Effector CD4-positive, alpha-beta T cell (primary cell): ENCODE measurements at places on chromosomes 11 and 22.

GRCh38 chr11:1226986-1227550 is 4.2 kb downstream of the MUC5B start:
- no peak for DNase-seq

DNA sequence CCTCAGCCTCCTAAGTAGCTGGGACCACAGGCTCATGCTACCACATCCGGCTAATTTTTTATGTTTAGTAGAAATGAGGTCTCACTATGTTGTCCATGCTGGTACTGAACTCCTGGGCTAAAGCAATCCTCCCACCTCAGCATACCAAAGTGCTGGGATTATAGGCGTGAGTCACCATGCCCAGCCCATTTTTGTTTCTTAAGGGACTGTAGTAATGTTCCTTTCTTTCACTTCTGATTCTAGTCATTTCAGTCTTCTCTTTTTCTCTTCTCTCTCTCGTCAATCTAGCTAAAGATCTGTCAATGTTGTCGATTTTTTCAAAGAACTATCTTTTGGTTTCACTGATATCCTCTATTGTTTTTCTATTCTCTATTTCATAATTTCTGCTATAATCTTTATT is 111.0 kb upstream of the APOA1 start:
- no peak for DNase-seq

- no peak for DNase-seq
Observed at GRCh38 chr22:24727218-24727851, 47.2 kb downstream of the PIWIL3 start.

DNA sequence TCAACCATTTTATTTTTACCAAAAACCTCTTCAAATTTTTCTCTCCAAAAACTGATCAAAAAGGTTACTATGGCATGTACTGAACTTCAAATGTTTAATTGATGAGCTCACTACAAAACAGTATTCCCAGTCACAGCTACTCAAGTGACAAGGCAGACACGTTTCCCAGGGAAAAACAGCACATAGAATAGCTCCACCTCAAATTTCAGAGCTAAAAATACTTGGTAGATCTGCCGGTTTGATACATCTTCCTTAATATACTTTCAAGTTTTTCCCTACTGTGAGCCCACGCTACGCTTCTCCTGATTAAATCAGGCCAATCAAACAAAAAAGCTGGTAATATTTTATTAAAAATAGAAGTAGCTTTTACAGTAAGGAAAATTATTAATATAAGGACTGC is 100.4 kb downstream of the EFCAB6 start:
- no peak for DNase-seq

GRCh38 chr11:32141745-32142546 is 51.1 kb downstream of the RCN1 start:
- no peak for DNase-seq

DNA sequence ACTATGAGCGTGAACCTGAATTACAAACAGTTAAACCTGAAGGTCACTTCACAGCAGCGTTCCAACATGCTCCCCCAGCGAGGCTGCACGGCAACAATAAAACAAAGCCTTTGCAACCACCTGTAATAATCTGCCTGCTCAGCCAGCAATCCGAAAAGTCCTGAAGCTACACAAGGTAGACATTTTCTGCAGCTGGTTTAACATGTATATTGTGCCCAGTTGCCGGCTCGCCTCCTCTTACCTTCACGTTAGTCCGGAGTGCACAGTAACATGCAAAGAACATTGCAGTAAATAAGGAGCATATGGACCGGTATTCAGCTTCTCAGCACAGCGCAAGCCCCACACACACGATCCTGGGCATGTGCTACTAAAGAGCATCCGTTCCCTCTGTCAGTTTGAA is 704.3 kb downstream of the DLG2 start:
- no peak for DNase-seq

DNA sequence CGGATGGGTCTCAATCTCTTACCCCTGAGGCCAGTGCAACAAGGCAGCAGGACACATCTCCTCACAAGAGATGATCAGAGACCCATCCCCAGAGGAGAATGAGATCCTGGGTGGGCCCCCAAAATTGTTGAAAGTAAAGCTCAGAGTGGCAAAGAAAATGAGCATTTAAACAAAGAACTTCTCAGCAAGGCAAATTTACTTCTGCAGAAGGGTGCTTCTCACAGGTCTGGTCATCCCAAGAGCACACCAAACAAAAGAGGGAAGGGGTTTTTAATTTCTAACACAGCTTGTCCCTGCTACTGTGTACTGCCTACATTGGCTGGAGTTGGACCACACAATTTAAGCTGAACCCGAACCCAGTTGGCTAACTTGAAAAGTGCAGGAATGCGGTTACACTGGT is 1628.6 kb upstream of the RAG2 start:
- no peak for DNase-seq

- no peak for DNase-seq
Observed at GRCh38 chr22:37418627-37419369, 8.5 kb downstream of the ELFN2 start.

GRCh38 chr11:68954836-68955606 is 25.8 kb downstream of the MRGPRD start:
- no peak for DNase-seq

DNA sequence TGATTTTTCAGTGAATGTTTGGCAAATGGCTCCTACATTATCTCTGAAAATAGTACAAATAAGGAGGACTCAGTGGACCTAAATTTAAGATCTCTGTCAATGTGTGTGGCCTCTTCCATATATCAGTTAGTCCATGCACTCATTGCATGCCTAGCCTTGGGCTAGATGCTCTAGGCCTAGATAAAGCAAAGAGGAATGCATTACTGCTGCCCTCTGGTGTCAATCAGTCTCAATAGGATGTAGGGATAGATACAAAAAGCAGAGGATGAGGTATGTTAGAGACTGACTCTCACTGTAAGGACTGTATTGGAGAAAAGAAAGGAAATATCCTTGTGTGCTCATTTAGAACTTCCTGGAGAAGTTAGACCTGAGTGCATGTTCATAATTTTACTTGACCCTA is 42.0 kb downstream of the MS4A2 start:
- no peak for DNase-seq

- no peak for DNase-seq
Observed at GRCh38 chr11:7622721-7623120, 50.6 kb downstream of the CYB5R2 start.

DNA sequence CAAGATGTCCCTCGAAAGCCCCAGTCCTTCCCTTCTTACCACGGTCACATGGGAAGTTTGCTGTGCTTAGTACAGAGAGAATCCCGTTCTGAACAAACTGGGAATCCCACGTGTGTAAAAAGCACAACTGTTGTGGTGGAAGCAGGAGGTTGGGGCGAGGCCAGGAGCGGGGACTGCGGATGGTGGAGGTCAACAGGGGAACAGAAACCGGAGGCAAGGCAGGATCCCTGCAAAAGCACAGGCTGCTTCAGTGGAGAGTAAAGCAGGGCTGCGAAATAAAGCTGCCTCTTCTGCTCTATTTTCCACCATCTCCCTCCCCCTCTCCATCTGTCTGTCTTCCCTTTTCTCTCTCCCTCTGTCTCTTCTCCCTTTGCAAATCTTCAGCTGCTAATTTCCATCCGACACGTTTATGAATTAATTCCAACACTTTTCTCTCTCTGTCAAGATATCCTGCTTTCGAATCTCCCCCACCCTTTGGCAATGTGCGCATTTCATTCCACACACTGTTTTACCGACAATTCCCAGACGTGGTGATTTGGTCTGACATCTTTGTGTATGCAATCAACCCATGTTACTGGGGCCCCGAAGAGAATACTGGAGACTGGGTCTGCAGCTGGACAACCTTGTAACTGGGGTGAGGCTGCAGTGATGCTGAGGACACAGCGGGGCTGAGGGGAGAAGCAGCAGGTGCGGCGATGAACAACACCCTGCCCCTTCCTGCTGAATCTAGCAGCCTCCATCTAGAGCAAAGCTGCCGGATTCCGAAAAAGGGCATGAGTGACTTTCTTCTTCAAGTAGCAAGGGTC is 571.8 kb downstream of the OPCML start:
- no peak for DNase-seq

DNA sequence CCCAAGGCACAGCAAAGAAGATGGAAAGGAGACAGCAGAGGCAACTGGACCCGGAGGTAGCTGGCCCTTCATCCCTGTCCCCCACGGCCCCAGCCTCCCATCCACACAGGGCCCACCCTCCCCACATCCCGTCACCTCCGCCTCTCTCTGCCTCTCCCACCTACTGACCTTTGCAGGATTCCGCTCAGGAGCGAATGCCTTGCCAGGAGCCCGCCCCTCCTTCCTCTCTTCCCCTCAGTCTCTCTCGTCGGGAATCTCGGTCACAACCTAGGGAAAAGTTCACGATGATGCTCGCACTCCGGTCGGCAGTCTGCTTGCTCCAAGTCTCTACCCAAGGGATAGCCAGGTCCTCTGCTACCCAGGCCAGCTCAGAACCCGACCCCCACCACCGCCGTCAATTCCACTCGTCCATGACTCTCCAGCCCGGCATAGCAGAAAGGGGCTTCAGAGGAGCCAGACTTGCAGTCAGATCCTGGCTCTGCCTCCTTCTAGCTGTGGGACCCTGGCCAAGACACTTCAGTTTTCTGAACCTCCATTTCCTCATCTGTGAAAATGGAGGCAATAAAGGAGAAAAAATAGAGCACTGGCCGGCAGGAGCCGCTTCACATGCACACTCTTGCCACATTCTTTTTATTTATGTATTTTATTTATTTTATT is 10.2 kb downstream of the AHNAK start:
- DNase-seq: no peak

GRCh38 chr22:28710576-28711191 is 30.9 kb downstream of the CHEK2 start:
- no peak for DNase-seq

DNA sequence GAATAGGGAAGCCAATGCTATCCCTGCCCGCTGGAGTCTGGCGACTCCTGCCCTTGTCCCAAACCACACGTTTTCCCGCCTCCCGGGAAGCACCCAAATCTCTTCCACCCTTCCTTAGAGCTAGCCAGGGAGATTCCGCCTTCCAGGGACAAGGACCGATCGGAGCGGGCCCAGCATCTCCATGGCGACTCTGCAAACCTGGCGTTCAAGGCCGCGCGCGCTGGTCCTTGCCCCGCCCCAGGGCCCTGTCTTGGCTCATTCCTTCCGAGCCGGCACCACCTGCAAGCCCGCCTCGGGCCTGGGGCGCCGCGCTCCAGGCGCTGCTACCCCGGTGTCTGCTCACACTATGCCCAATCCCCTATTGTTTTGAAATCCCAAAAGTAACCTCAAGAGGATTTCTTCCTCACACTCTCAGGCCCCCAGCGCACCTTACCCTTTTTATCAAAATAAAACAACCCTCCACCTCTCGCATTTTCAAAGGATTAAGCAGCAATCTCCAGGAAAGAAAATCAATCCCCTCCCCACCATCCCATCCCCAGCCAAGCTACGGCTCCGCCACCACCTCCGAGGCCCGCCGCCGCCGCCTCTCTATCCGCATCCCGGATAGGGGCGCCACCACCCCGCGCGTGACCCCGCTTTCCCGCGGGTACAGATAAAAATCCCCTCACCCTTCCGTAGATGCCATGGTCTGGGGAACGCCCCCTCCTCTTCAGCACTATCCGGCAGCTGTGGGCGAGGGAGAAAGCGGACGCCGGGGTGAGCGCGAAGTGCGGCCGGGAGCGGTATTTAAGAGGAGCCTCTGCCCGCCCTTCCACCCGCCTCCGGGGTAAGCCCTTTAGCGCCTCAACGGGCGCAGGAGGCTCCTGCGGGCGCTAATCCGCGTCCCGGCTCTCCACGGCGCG is 825 bp downstream of the SLC1A2 start:
- DNase-seq: no peak

DNA sequence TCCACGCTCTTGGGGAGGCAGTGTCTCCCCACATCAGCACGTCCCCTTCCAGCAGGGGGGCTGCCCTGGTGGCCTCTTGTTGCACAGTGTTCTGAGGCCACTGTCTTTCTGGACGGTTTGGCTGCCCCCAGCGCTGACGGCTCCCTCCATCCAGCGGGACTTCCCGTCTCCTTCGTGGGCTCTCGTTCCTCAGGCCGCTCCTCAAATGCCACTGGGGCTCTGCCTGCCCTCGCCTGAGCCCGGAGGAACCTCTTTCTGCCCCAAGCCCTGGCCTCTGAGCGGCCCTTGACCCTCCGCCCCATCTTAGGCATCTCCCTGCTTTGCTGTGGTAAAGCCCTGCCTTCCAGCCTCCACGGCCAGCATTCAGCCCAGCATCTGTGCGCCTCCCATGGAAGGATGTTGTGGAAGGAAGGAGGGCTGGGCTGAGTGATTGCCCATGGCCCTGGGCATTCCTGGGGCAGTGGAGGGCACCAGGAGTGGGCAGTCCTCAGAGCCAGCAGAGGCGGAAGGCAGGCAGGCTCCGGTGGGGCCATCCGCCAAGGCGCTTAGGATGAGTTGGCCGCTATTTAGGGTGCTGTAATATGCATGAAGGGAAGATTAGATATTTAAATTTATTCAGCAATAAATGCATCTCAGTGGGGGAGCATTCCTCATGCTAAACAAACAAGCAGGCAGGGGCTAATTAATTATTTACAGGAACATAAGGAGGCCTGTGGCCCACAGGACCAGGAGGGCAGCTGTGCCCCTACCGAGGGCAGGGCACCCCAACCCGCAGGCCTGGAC is 17.8 kb downstream of the OTUB1 start:
- DNase-seq: no peak

DNA sequence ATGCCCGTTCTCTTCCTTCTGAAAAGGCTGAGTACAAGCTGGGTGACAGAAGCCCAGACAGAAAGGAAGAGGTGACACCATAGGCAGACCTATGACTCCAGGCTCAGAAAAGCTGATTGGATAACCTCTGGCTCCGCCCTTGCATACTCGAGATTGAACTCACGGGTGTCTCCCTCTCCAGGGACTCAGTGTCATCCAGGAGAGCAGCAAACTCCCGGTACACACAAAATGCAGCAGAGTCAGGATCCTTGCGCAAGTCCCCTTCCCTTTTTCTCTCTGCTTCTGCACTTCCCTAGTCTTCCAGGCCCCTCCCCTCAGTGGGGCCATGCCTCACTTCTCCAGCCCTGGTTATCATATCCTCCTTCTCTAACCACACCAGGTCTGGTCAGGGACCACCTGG is 9.8 kb downstream of the SCN4B start:
- DNase-seq: no peak

DNA sequence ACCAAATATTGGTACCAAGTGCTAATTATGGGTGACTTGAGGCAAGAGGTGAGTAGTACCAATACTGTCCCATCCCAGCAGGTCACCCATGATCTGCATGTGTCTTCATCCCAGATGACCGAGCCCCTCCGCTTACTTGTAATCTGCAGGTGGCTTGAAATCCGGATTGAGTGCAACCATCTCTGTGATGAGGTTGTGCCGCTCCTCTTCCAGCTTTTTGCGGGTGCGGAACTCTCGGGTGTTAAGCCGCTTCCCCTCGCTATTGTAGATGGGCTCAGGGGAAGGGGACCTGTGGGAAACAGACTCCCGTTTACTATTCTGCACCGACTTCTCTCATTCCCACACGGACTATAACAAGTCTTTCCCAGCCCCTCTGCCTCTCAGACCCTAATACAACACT is 8.2 kb downstream of the SF1 start:
- DNase-seq: no peak

DNA sequence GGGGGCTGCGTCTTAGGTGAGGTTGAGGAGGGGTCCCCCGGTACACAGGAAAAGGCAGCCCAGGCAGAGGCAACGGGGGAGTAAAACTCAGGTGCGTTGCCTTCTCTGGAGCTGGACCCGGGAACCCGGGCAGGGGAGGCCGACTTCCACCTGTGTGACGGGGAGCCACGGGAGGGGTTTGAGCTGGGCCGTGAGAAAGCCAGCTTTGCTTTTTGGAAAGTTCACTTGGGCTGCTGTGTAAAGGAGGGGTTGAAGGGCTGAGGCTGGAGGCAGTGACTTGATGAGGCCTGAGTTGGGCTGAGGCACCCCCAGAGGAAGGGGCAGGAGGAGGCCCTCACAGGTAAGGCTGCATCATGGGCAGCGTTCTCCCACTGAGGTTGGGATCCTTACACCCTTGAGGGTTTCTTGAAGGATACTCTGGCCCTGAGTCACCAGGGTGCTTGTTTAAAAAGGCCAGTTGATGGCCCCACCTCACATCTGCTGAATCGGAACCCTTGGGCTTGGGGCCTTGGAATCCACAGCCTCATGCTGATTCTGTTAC is 47.2 kb downstream of the CHRDL2 start:
- DNase-seq: no peak
